B cell (primary cell): ENCODE measurements at places on chromosomes 12 and 14. TPM values are rescaled to one million over a fixed set of nuclear protein-coding genes. Genes with fewer than 3 reads are reported as not detected.

The ABCC9 gene
- not detected in 2 replicates for total RNA-seq

GRCh38 chr14:47332106-47332505 is 343.3 kb downstream of the MDGA2 start:
- DNase-seq: no peak

GRCh38 chr14:50371546-50371945 is 25.1 kb downstream of the CDKL1 start:
- DNase-seq: no peak

DNA sequence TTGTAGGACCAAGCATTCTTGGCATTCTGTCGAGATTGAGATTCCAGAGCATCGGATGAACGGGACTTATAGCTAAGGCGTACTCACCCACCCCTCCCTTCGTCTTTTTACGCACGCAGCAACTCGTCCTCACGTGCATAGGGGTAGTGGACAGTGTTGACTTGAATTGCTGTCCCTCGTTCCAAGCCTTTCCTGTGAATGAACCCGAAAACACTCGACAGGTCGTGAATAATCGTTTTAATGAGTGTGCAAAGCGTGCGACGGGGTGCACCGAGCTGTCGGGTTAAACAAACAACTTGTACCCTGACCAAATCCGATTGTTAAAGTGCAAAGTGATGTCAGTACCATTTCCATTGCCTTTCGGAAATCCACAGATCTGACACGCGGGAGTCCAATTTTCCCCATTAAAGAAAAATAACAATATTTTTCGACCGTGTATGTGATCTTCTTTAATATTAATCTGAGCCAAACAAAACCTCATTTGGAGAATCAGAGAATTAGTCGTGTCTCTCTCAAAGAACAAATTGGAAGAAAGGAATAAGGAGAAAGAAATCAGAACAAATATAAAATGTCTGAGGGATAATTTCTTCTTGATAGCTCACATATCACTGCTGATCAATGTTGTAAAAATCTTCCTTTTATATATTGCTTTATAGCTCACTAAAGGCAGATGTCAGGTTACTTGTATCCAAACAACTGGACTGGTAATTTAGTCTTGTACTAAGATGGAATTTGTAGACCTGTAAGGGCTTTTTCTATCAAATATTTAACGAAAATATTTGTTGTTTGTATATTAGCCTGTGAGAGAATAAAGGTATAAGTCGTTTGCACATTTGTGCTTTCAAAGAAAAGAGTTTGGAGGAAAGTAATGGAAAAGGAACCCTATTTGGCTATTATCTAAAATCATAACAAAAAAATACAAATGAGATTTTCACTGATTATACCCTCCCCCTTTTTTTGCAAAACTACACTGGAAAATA is 11.8 kb downstream of the FOXG1 start:
- no peak for DNase-seq

GRCh38 chr12:5236022-5236640 is 192.5 kb downstream of the KCNA5 start:
- no peak for DNase-seq

DNA sequence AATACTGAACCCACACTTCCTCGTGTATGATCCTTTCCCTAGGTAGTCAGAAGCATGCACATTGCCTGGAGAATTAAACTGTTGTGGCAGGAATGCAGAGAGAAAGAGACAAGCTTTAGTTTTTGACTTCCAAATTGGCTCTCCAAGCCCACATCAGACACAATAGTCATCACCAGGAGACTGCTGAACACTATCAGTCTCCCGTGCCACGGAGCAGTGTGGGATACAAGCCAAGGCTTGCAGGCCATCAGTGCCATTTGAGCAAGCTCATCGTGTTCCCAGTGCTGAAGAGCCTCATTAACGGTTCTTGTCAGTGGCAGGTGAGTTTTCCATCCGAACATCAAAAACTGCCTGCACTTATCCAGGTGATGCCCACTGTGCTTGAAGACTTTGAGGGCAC is 410.8 kb downstream of the NAV3 start:
- no peak for DNase-seq

GRCh38 chr12:52081263-52081733 is 1.8 kb downstream of the SMIM41 start:
- peak; percentile 91 for DNase-seq

DNA sequence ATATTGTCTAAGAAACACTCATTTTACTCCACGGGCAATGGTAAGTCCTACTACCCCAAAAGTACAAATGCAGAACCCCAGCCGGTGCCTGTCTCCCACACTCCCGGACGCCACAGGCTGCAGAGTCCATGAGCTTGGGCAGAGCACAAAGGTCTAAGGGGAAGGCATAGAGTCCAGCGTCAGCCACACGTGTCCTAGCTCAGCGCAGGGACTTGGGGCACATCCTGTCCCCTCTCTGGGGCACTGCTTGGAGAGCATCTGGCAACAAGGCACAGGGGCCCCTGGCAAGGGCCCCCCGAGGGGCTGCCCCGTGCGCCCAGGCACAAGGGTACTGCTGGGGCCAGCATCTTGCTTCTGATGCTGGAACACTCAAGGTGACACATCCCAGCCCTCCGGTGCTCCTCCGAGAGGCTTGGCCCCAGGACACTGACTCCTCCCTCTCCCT is 58.4 kb downstream of the BCL11B start:
- no peak for DNase-seq

- DNase-seq: no peak
These were observed 7.7 kb upstream of the ATXN2 start for GRCh38 chr12:111606767-111607230.
